ENCODE measurements at places on chromosomes 1 and 21.

- no peak for DNase-seq
Observed at GRCh38 chr1:15156807-15157380, 3.3 kb downstream of the TMEM51 start.

- no peak for DNase-seq
Observed at GRCh38 chr1:62194651-62195544, at the start of gene L1TD1. TSS of gene L1TD1 (plus strand) at chr1:62194849. CDS start at chr1:62206629, 11,780 bp downstream.

- no peak for DNase-seq
Observed at GRCh38 chr1:1419813-1420653, 1.0 kb downstream of the ANKRD65 start.

DNA sequence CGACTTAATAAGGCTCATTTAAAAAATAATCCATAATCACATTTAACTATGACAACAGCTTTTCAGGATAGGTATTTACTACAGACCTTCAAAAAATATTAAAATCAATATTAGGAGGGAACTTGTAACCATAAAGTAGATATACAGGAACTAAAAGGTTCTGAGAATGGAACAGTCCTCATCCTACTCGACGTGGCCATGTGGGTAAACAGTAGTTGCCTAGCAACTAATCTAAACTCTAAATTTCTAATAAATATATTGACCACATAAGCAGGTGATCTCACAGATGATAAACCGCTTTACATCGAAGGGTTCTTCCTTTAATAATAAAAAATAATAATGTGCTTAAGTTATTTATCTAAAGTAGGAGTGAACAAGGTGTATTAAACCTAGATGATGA, 7.9 kb downstream of the AKT3 start:
- peak; percentile 46 for DNase-seq

DNA sequence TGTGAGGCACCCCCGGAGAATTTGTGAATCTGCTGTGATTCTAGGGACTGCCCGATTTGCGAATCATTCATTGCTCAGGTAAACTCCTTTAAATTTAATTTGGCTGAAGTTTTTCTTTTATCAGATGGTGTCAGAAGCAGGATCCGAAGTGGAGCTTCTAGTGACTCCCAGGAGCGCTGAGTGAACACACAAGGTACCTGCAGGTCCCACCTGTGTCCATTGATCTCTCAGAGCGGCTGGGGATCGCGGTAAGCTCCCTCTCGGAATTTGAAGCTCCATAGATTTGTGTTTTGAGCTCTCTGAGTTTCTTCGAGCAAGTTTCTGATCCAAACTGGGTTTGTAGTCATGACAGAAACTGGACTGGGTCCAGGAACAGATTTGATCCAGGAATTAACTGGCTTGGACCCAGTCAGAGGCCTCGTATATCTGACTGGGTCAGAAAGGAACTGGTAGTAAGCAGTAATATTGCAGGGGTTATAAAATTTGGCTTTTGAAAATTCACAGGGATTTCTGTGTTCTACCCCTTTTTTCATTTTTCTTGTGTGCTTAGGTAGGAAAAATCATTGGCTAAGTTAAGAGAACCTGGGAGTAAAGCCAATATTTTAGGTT, 56.2 kb upstream of the EDEM3 start:
- no peak for DNase-seq

- no peak for DNase-seq
Observed at GRCh38 chr1:44345187-44345775, 9.8 kb downstream of the ERI3 start.

DNA sequence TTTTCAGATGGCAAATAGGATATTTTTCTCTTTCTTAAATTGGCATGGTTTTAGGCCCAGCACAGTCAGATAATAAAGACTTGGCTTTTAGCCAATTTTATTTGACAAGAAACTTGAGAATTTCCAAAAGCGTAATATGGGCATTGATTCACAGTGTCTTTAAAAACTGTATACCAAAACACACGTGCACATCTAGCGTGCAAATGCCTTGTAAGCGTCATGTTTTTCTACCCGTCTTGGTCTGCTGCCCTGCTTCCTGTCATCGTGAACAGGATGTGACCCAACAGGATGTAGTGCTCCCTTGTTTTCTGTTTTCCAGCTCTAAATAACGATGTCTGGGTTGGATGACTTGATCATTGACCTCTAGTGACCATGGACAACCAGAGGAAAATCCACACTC, 24.7 kb upstream of the SLC44A3 start:
- no peak for DNase-seq

- DNase-seq = no peak
Observed at GRCh38 chr1:205237526-205238484, 10.1 kb downstream of the TMCC2 start.

- no peak for DNase-seq
Observed at GRCh38 chr1:113999233-113999632, 20.0 kb downstream of the OLFML3 start.

DNA sequence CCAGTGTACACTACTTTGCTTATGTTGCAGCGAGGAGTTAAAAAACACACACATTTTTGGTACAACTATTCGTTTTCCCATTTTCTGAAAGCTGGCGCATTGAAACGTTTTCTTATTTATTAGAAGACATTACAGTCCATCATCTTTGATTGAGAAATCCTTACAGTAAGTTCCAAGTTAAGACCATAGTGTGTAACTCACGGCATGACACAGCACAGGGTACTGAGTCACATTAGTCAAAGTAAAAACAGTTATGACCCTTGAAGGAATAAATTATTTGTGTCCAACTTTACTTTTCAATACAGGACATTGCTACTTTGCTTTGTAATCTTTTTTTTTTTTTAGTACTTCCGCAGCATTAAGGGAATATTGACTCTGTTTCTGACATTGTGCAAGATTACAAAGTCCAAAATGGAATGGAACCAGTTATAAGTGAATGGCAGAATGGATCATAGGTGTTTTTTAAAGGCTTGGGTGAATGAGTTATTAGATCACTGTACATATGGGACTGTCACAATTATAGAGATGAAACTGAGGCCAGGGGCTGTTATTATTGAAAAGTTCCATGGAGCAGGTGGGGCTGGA, 11.7 kb downstream of the PTGFRN start:
- DNase-seq = no peak

DNA sequence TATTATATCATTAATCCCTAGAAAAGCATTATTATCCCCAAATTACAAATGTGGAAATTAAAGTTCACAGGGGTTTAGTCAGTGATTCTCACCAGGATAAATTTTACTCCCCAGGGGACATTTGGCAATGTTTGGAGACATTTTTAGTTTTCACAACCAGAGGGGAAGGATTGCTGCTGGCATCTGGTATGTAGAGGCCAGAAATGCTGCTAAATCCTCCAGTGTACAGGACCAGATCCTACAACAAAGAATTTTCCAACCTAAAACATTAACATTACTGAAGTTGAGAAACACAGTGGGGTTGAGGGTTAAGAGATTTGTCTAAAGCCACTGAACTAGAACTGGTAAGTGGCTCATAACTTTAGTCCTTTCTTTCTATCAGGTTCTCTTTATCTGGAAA, 162.0 kb upstream of the SYT6 start:
- DNase-seq = no peak

GRCh38 chr1:227782226-227782625, 33.2 kb upstream of the PRSS38 start:
- no peak for DNase-seq

DNA sequence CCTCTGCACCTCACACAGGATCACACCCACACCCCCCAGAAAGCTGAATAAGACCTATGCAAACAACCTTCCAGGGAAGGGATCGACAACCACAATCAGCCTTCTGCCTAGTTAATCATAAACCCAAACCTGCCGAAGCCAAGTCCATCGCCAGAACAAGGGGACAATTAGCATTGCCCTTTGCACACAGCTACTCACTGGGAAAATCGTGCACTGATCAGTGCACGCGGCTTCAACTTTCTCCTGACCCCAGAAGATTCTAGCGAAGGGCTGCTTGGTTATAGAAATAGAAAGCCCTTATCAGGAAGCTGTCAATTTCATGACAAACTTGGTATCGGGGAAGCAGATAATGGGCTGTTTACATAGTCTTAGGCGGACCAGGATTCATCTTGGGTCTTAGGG, 29.5 kb downstream of the RUNX1 start:
- no peak for DNase-seq

- DNase-seq = no peak
Observed at GRCh38 chr21:23542097-23542496, 2065.2 kb downstream of the MRPL39 start.

DNA sequence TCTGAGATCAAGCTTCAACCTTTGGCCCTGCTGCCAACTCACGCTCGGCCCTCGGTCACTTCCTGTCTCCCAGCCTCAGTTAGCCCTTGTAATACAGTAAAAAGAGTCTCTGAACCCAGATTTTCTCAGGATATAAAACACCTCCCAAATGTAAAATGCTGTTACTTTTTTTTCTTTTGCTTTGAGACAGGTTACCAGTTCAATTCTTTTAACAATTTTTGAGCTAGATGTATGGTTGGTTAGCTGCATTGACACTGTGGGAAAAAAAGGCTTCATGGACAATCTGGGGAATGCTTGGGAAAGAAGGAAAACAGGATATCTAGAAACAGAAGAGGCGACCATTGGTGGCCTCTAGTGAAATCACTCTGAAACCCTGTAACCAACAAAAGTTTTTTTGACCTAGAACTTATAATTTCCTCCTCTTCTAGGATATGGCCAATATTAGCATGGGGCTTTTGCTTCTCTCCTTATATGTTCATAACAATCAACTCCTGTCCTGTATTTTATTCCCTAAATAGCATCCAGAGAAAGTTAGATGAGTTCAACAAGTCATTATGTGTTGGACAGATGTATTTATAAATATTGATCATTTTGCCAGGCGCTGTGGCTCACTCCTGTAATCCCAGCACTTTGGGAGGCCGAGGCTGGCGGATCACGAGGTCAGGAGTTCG, 1.3 kb downstream of the CMPK1 start:
- no peak for DNase-seq

GRCh38 chr1:35866991-35867390, 16.0 kb upstream of the AGO1 start:
- no peak for DNase-seq

- DNase-seq = no peak
Observed at GRCh38 chr1:111965781-111966443, 23.6 kb downstream of the KCND3 start.

DNA sequence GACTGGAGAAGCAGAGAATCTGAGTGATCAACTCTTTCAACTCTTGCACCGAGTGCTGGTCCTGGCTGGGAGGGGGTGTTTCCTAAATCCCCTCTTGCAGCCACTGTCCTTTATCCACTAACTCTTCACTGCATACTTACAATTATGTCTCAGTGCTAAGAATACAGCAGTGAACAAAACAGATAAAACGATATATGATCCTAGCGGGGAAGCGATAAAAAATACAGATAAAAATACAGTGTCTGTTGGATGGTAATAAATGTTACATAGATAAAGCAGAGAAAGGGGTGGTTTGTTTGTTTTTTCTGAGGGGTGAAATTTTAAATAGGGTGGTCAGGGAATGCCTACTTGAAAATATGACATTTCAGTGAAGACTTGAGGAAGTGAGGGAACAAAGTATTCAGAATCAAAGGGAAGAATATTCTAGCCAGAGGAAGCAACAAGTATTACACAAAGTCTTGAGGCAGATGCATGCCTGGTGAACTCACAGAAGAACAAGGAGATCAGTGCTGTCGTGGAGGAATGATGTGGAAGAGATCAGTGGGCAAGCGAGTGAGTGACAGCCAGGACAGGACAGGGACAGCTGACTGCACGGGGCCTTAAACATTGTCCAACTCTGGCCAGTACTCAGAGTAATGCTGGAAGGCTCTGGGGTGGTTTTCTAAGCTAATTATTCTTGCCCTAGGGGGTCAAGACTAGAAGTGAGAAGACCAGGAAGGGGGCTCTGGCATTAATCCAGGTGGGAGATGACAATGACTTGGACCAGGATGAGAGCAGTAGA, 110.0 kb downstream of the APP start:
- DNase-seq = no peak

DNA sequence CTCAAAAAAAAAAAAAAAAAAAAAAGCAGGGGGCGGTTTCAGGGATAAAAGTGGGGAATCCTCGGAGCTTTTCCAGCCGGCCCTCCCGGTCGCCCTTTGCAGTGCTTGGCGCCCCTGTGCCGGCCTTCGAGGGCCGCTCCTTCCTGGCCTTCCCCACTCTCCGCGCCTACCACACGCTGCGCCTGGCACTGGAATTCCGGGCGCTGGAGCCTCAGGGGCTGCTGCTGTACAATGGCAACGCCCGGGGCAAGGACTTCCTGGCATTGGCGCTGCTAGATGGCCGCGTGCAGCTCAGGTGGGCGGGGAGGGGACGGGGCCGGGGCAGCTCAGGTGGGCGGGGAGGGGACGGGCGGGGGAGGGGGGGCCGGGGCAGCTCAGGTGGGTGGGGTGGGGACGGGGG, 25.3 kb downstream of the RNF223 start:
- no peak for DNase-seq

GRCh38 chr1:54424398-54424797, 18.2 kb upstream of the SSBP3 start:
- DNase-seq = no peak

DNA sequence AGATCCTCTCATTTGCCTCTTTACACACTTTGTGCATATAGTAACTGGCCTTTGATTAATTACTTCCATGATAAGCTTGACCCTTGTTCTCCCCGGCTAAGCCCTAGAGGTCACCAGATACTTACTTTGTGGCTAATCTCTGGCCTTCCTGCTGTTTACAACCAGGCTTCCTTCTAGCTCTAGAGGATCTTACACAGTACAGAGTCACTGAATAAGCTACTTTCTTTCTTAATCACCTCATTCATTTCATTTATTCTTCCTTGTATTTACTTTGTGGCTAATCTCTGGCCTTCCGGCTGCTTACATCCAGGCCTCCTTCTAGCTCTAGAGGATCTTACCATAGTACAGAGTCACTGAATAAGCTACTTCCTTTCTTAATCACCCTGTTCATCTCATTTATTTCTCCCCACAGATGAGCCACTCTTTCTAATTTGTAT, 144.3 kb upstream of the C1orf21 start:
- peak; percentile 70 for DNase-seq

- DNase-seq = no peak
Observed at GRCh38 chr1:2991753-2992495, 29.3 kb upstream of the ACTRT2 start.
